NCI-H1930 (cell line): ENCODE measurements at places on chromosomes 11 and 22.

DNA sequence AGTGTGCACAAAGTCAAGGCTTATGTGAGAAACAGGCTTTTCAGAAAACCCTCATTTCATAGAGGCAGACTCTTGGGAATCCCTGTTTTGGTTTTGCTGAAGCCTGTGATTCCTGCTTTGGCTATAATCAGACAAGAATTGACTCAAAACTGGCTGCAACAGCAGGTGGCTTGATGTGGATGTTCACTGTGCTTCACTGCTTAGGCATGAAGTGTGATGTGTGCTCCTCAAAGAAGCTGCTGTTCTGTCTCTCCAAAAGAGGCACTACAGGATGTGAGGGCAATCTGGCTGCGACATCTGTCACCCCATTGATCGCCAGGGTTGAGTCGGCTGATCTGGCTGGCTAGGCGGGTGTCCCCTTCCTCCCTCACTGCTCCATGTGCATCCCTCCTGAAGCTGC, 103.5 kb downstream of the C11orf58 start:
- DNase-seq, result no peak

DNA sequence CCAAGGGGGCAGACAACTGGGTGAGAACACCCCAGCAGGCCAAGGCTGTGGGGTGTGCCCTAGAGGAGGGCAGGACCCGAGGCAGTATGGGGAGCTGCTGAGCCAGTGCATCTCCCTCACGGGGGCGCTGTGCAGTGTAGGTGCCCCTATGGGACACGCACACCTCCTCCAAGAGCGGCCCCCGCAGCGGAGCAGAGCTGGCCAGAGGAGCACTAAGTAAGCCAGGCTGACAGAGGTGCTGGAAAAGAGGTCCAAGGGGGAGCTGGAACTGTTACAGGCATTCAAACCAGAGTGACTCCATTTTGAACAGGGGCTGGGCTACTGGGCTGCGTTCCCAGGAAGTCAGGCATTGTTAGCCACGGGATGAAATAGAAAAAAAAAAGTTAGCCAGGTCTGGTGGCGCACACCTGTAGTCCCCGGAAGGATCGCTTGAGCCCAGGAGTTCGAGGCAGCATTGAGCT, 41.8 kb downstream of the TST start:
- DNase-seq, result peak; percentile 78

- no peak for DNase-seq
Measured at GRCh38 chr11:43574411-43574810, 106.1 kb upstream of the HSD17B12 start.

DNA sequence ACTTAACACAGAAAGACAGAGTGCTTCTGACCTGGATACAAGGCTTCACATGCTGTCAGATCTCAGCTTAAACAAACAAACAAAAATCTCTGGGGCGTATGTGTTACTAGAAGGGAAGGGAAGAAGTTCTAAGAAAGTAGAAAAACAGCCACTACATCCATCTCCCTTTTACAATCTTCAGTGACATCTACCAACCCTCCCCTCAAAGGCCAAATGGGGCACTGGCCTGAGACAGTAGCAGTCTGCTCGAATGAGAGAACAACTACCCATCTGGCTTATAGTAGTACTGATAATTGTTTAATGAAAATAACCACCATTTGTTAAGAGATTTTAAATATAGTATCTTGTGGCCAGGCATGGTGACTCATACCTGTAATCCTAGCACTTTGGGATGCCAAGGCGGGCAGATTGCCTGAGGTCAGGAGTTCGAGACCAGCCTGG, 29.4 kb downstream of the CCDC83 start:
- no peak for DNase-seq

GRCh38 chr11:5938603-5938965, 3.5 kb upstream of the OR56A3 start:
- no peak for DNase-seq

DNA sequence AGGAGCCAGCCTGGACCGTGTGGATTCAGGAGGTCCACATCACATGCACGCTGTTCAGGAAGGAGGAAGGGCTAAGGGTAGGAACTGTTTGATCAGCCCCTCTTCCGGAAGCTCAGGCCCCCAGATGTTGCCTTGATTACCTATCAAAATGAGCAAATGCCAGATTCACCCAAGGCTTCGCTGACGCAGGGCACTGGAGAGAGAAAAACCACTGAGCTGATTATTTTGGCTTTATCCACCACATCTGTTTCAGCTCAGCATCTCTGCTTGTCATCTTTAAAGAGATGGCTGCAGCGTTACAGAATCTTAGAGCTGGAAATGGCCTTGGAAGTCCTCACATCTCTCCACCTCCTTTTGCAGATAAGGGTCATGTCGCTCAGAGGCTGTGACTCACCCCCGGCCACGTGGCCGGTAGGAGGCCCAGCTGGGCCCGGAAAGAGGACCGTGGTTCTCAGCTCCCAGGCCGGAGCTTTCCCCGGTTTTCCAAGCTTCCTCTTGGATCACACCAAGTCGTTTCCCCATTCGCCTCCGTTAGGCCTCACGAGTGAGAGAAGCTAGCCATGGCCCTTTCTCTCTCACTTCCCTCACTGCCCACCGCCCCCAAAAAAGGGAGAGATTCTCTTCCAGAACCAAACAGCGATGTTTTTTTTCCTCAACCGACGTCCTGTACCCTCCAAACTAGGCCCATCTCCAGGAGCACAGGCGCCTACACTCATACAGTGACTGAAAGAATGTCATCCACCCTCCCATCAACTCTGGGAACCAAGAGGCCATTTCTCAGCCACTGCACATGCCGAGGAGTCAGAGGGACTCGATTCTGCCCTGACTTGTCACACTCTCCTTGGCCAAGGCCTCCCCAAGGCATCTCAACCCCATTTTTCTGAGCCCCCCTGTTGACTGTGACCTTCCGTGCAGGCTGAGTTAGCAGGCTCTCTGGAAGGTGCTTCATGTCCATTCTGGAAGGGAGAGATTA, 37.6 kb downstream of the LIF start:
- DNase-seq, result no peak

- DNase-seq, result no peak
Measured at GRCh38 chr22:30159561-30160353, 79.5 kb downstream of the HORMAD2 start.

DNA sequence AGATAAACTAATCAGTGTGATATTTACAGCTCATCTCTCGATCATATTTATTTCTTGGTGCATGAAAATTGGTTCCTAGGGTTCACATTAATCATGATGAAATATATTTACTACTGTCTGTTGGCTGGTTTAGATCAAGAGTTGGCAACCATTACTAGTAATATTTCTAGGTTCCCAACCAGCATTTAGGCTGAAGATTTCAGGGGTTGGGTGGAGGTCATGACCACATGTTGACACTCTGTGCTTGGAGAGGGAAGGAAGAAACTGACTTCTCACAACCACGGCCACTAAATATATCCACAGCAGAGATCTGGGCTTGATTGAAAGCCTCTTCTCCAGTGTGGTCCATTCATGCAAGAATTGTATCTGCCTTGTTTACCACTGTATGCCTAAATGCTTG, 87.9 kb downstream of the ALX4 start:
- DNase-seq, result no peak

DNA sequence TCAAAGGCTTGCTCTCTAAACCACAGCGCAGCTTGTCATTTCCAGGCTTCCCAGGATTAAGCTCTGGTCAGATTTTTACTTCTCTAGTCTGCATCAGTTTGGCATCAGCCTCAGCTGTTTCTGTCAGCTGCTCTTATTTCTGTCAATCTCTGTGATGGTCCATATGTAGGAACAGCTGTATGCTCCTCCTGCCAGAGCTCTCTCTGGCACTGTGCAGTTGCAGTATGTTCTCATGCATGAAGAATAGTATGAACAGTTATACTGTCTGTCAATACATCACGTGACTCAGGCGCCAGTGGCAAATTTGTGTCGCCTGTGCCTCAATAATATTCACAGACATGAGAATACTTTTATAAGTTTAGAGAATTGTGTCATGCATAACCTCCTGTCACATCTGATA, 6.7 kb downstream of the OR6M1 start:
- no peak for DNase-seq
